Anterior cingulate cortex (tissue), 58 donors: ENCODE measurements at places on chromosomes 1 and 21.

DNA sequence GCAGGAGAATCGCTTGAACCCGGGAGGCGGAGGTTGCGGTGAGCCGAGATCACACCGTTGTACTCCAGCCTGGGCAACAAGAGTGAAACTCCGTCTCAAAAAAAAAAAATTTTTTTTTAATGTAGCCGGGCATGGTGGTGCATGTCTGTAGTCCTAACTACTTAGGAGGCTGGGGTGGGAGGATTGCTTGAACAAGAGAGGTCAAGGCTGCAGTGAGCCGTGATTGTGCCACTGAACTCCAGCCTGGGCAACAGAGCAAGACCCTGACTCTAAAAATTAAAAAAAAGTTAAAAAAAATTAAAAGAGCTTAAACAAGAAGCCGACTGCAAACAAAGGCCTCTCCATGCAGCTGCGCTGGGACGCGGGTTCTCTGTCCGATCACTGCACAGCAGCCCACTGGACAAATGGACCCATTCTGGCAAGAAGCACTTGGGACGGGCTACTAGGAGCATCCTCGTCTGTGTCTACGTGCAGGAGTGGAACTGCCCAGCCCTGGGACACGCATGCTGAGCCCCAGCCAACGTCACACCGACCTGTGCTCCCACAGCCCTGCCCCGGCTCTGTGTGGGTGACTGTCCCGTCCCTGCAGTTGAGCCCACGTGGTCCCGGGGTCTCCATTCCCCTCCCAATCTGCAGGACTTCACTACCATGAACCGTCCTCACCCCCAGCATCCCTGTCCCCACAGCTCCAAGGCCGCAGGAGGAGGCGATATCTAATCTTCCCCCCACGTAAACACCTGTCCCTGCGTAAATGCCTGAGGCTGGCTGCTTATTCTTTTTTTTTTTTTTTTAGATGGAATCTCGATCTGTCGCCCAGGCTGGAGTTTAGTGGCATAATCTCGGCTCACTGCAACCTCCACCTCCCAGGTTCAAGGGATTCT, 12.3 kb downstream of the SLC35E2B start:
- DNase-seq: no peak

DNA sequence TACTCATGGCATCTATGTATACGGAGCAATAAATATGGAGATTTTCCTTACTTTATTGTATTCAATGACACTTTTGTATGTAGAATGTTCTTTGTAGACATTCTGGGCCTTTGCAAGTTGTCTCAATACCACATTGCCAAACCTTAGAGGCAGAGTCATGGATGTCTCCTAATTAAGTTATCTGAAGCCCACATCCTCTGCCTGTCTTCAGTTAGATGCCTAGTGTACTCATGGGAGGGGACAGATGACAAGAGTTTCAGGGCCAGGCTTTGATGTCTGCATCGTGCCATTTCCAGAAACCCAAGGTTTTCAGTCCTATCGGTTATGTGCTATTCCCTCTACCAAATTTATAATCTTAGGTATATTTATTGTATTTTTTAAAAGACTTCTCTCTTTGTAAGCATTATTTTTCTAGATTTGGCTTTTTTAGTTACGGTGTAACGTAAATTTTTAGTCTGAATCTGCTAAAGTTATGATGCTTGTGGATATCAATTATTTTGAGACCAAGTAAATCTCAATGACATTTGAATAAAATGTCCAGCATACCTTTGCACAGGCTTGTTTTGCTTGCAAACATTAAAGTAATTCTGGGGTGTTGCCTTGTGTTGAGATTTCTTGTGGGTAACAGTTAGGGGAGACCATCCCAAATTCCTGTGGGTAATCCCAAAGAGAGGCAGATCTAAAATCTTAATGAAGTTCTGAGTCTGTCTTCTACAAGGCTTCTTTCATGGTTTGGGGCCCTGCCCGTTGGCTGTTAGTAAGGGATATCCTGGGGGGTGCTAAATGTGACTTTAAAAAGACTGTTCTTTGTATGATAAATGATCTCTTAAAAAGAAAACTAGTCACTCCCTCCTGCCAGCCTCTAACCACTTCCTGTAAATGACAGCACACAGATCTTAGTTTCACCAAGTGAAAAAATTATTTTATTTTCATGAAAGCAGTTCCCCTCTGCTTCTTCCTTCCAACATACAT, 8.0 kb upstream of the MACF1 start:
- DNase-seq: no peak

GRCh38 chr1:101298663-101299062, 61.8 kb downstream of the S1PR1 start:
- DNase-seq: no peak

- DNase-seq: no peak
These were observed 794 bp upstream of the TOR3A start for GRCh38 chr1:179080866-179081686.

DNA sequence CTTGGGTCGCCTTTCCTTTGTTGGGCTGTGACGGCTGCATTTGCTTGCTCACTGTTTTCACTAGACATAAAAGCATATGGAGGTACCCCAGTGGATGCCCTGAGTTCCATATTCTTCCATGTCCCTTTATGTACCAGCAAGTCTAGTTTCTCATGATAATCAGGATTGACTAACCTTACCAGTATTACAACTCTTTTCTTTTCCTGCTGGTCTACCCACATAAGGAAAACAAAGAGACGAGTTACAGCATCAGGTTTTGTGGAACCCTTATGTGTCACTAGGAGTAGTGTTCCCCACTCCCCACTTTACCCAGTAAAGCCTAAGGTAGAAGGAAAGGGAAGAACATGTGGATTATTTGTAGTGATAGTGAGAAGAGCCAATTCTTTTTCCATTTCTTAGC, 16.4 kb upstream of the CENPF start:
- no peak for DNase-seq

DNA sequence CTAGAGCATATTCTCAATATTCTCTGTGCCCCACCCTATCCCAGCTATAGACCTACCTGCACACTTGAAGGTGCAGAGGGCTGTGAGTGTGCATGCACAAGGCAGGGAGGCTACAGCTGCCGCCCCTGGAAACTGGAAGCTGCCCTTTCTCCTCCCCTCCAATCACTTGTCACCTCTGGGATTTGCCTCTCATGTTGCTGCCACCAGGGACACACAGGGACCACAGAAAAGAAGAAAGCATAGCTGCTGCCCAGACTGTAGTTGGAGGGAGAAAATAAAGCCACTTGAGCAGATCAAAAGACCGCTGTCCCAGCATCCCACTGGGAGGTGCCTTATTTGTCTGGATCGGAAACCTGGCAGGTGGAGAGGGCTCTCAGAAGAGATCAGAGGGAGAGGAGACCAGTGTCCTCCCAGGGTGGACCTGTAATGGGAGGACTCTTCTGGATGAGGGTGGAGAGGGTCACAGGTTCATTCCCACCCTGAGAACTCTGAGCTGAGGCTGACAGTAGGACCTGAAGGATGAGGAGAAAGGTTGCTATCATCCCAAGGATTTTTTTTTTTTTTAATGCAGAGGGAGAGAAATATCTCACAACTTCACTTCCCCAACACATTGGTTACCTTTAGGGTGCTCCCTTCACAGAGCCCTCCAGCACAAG, 7.6 kb upstream of the INPP5B start:
- no peak for DNase-seq

- no peak for DNase-seq
These were observed 1.5 kb downstream of the RPL22 start for GRCh38 chr1:6197746-6198427.
